ENCODE measurements at places on chromosomes 5 and 9.

GRCh38 chr9:1514776-1515363 is 464.7 kb downstream of the DMRT2 start:
- DNase-seq = no peak

- no peak for DNase-seq
These were observed 2086.5 kb upstream of the C9orf72 start for GRCh38 chr9:29659736-29660135.

GRCh38 chr5:80109646-80110478 is 74.7 kb downstream of the THBS4 start:
- peak; percentile 7 for DNase-seq

- DNase-seq = no peak
These were observed 208.8 kb downstream of the SPOCK1 start for GRCh38 chr5:137290373-137290772.

DNA sequence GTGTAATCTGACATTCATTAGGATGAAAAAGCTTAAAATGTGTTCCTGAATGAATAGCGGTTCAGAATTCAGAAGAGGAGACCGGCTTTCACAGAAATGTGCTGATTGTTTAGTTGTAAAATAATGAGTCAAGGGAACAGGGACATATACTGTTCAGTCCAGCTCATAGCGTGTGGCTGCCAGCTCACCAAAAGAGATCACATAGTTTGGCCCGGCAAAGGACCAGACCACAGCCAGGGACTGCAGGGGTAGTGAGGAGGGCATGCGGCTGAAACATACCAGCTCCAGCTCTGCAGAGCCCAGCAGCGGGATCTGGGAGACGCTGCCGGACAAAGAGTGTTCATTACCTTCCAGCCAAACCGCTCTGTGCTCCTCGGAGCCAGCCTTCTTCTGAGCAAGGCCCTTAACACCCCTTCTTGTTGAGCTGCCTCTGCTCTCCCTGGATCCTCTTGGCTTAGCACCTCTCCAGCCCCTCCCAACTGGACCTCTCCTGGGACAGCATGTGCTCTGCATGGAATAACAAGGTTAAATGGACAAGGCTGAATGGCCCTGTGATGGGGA is 116.8 kb upstream of the CNTLN start:
- no peak for DNase-seq

- DNase-seq = no peak
These were observed 51.4 kb upstream of the NEK6 start for GRCh38 chr9:124206391-124206790.

DNA sequence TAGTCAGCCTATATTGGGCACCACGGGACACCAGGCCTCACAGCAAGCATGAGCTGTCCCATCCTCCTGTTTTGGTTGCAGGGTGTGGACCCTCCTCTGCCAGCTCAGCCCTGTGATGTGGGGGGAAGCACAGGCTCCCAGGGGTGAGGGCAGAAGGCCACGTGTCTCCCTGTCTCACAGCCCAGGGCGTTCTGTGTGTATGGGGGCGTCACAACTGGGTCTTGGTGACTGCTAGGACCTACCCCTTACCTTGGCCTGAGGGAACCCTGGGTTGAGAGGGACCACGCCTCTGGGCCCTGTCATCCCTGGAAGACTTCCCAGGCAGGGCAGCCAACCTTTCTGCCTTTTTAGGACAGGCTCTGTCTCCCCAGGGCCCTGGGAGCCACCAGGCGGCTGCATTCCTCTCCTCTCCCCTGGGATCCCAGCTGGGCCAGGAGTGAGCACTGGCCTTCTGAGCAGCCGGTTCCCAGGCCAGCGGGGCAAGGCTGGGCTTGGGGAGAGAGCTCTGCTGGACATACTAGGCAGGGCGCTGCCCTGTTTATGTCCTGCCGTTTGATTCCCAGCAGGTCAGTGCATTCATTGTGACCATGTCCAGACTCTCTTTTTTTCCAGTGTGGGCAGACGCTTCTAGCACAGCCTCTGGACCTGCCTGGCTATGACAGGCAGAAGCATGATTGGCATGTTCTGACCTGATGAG is 97.4 kb downstream of the DAB2IP start:
- DNase-seq = no peak

GRCh38 chr5:77103457-77103856 is 16.4 kb upstream of the ZBED3 start:
- DNase-seq = no peak

- DNase-seq = no peak
These were observed 165.6 kb downstream of the MACROH2A1 start for GRCh38 chr5:135233477-135233876.

- DNase-seq = no peak
These were observed 35.2 kb upstream of the SLC36A2 start for GRCh38 chr5:151382576-151382975.

- no peak for DNase-seq
These were observed 43.0 kb upstream of the HSD17B4 start for GRCh38 chr5:119409235-119409815.

GRCh38 chr9:90132866-90133265 is 509.8 kb downstream of the DIRAS2 start:
- DNase-seq = no peak

- DNase-seq = no peak
These were observed 4.4 kb upstream of the EXOC3 start for GRCh38 chr5:438481-438981.

GRCh38 chr9:108225149-108225800 is 630.5 kb downstream of the ACTL7B start:
- no peak for DNase-seq

- no peak for DNase-seq
These were observed 14.8 kb downstream of the BARHL1 start for GRCh38 chr9:132597073-132597775.

DNA sequence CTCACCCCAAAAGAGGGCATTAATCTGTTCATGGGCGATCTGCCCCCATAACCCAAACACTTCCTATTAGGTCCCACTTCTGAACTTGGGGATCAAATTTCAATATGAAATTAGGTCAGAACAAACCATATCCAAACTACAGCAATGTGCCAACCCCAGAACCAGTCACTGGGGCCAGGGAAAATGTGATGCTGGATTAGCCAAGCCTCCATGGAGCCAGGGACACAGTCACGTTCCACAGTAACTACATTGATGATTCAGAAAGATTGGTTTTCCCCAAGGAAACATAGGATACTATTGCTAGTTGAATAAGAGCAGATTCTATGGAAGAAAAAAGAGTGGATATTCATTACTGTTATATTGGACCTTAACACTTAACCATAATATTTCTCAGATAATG is 84.2 kb downstream of the GIN1 start:
- DNase-seq = no peak

GRCh38 chr5:94968507-94969095 is 316.3 kb downstream of the MCTP1 start:
- DNase-seq = peak; percentile 16

DNA sequence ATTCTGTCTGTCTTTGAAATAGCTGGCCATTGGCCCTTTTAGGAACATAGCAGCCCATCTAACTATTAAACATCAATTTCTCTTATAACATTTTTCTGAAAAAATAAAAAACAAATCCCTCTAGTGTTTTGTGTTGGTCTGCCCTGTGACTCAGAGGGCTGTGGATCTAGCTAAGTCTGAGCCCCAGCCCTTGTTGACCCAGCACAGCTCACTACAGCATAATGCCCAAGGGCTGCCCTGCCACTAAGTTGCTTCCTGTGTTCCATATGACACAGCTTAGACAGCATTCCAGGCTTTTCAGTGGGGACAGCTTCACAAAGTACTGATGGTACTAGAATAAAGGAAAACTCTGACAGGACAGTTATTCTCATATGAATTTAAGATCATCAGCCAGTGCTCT is 136.0 kb downstream of the SCAMP1 start:
- no peak for DNase-seq
